GM20000 (cell line): ENCODE measurements at places on chromosomes 5 and 9.
A peak's percentile ranks its signal among the peaks of the same experiment; 100 is the strongest.

GRCh38 chr5:95142145-95142544 is 142.7 kb downstream of the MCTP1 start:
- DNase-seq: no peak

- no peak for DNase-seq
Observed at GRCh38 chr9:4131946-4132345, 167.9 kb downstream of the GLIS3 start.

DNA sequence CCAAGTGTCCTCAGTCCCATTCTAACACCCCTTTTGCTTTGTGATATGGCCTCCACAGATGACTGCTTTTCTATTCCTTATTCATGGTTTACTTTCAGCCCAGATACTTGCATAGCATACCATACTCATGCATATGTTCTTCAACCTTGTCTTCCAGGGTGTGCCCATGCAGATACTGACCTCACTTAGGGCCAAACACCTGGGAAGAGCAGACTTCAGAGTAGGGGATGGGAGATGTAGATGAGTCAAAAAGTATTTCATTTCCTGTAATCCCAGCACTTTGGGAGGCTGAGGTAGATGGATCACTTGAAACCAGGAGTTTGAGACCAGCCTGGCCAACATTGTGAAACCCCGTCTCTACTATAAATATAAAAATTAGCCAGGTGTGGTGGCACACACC is 58.3 kb downstream of the NRG2 start:
- DNase-seq: no peak

- DNase-seq: no peak
Observed at GRCh38 chr5:133382661-133383579, 229.4 kb downstream of the FSTL4 start.

- DNase-seq: no peak
Observed at GRCh38 chr5:175588709-175589429, 69.0 kb upstream of the HRH2 start.

GRCh38 chr5:167232675-167233311 is 1058.7 kb upstream of the WWC1 start:
- no peak for DNase-seq

DNA sequence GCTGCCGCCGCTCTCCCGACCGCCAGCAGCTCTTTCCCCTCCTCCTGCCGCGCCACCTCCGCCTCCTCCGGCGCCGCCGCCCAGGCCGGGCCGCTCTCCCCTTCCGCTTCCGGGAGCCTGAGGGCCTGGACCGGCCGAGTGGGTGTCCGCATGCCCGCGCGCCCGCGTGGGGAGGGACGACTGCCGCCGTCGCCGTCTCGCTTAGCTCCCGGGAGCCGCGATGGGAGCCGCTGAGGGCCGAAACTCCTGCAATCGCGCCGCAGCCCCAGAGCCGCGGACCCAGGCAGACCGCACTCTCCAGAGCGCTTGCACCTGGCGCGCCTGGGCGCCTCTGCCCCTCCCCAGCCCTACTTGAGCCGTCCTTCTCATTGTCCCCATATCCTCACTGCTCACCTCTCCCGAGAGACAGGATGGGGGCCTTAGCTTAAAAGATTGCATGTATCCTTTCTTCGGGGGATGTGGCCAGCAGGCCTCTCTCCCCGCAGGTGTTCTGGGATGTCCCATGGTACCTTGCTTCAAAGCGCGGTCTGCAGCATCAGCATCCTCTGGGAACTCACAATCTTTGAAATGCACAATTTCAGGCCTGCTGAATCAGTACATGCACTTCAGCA is at the start of gene ZDHHC21:
ZDHHC21 (minus strand) TSS at position 182 of the 611 bp plus-strand sequence. CDS start 19,092 bp downstream, outside the sequence.
- peak; percentile 90 for DNase-seq

DNA sequence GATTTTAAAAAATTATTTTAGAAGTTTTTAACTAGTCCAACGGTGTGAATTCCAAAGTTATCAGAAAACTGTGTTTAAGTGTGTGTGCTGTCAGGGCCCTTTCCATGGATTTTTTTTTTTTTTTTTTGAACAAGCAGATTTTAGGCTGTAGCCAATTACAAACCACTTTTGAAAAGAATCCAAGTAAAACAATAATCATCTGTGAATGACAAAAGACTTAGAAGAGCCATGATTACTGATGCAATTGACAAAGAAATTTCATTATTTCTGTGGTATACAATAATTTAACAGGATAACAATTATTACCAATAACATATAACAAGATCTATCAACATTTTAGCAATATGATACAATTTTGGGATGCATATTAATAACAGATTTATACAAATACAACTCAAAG is 16.2 kb upstream of the PAIP1 start:
- DNase-seq: no peak

- DNase-seq: no peak
Observed at GRCh38 chr9:108816037-108816436, 39.7 kb downstream of the ACTL7B start.

- DNase-seq: no peak
Observed at GRCh38 chr9:124511891-124512805, 4.9 kb upstream of the NR5A1 start.

DNA sequence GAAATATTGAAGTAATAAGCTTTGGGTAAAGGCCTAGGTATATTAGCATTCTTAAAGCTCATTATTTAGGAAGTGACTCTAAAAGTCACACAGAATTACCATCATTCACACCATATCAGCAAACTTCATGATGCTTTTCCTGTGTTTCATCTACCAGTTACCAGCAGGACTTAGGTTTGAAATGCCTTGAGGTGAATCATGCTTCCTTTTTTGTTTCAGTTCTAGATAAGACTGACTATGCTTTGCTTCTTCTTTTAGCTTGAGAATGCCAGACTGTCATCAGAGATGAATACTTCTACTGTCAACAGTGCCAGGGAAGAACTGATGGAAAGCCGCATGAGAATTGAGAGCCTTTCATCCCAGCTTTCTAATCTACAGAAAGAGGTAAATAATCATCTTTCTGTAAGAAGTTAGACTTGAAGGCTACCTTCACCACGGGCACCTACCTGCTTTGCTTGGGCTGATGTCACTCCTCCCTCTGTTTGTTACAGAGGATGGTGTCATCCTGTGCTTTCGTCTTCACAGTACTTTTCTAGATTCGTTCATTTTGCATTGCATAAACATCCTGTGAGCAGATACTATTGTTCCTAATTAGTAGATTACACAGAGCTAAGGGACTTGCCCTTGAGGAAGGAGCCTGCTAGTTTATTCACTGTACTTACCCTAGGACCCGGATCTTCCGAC is 34.7 kb downstream of the LMNB1 start:
- no peak for DNase-seq

DNA sequence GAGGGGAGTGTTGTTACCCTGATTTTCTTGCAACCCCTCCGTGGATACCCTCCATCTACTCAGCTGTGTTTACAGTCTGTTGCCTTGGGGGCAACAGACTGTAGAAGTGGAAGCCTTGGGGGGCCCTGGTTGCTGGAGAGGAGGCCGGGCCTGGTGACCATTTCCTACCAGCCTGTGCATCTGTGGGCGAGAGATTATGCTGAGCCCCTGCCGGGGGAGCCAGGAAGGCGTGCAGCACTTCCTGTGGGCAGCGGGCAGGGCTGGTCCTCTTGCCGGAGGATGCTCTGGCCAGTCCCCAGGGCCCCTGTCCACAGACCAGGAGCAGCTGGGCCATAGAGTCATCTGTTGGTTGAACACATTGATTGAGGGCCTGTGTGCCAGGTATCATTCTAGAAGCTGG is 11.1 kb downstream of the ERGIC1 start:
- DNase-seq: no peak

- no peak for DNase-seq
Observed at GRCh38 chr5:174991847-174992246, 267.5 kb downstream of the MSX2 start.

GRCh38 chr9:121296213-121297127 is 28.5 kb downstream of the GSN start:
- no peak for DNase-seq

- DNase-seq: no peak
Observed at GRCh38 chr5:176781638-176782570, 28.5 kb upstream of the UNC5A start.

- no peak for DNase-seq
Observed at GRCh38 chr9:1057910-1058309, 7.8 kb downstream of the DMRT2 start.

- no peak for DNase-seq
Observed at GRCh38 chr5:62144401-62145022, 161.5 kb upstream of the KIF2A start.

- DNase-seq: no peak
Observed at GRCh38 chr9:13716601-13717321, 437.3 kb upstream of the MPDZ start.

GRCh38 chr9:111984086-111984802 is 87.6 kb downstream of the UGCG start:
- no peak for DNase-seq

DNA sequence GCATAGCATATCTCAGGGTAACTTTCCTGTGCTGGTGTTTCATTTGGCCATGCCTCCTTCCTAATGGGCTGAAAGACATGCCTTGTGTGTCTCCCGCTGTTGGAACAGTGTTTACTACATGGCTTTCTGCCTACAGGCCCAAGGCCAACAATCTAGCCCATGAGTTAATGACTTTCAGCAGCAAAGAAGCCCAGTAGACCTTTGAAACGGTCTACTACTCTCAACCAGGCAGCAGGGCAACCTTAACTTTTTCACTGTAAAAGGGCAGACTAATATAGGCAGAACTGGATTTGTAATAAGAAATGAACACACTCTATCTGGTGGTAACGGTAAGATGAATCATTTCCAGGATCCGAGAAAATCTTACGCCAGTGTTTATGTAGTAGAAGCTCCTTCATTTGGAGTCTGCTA is 21.0 kb downstream of the C5orf15 start:
- no peak for DNase-seq

GRCh38 chr5:53180991-53181390 is 71.4 kb upstream of the MOCS2 start:
- DNase-seq: no peak

DNA sequence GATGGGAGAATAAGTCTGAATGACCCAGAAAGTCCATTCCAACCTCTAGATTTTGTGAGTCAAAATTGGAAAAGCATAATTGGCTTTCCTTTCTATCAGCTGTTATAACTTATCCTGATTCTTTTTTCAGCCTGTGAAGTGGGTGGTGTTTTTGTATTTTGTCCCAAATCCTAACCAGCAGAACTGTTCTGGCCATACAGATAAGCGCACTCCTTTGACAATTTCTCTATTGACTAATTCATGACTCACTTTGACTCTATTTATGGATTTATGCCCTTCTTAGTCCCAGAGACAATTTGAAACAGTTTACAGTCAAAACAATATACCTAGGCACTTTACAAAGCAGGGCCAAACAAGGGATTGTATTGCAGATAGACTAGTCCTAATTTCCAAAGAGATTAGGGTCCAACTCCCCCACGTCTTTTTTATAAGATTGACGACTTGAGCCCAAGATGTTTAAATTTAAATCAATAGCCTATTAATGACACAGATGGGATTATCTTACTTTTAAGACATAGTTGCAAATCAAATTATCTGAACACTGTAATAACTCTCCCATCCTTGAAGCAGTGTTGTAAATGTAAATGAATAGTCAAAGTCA is 301.7 kb upstream of the SEMA6A start:
- DNase-seq: no peak

GRCh38 chr9:26264709-26265601 is 586.7 kb upstream of the TUSC1 start:
- no peak for DNase-seq

DNA sequence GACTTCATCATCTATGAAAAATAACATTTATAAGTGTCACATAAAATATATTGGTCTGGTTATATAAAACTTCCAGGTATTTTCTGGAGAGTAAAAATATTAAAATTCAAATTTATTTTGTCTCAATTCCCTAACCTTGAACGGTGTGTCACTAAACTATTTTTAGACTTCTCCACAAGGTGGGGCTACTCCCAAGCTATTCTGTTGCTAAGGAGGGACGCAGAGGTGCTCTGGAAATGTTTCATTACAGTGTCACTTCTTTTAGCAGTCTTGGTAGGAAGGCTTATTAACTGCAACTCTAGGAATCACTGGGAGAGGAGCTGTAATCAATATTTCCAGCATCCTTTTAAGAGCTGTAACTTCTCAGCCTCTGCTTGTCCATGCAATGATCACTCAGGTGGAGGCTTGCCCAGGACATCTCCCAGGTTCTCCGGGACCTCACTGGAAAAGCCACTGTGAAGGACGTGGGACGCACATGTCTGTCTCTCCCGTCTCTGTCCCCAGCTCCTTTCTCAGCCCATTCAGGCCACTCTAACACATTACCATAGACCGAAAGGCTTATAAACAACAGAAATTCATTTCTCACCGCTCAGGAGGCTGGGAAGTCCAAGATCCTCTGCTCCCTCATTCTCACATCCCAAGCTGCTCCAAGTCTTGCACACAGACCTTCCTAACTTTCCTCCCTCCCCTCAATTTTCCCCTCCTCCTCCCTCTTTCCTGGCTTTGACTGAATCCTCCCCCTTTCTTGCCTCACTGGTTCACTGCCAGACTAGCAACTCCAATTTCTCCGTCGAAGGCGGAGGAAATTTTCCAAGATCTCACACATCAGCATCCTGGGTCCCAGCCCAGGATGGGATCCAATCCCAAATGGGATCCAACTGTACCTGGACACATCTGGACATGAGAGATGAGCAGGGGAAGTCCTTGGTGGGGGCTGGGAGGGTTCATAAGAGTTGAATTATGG is 32.7 kb upstream of the DNAH5 start:
- DNase-seq: no peak

DNA sequence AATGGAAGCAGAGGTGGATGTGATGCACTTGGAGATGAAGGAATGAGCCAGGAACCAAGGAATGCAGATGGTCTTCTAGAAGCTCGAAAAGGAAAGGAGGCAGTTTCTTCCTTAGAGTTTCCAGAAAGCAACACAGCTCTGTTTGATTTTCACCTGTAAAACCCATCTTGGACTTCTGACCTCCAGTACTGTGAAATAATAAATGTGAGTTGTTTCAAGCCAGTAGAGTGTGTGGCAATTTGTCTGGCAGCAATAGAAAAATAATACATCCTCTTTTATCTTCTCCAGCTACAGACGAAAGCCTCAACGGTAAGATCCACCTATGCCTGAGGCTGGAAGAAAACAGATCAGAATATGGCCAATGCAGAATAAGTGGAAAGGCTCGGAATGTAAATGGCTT is 199.7 kb downstream of the HINT1 start:
- DNase-seq: no peak

- no peak for DNase-seq
Observed at GRCh38 chr5:39466846-39467245, 42.1 kb upstream of the DAB2 start.

- DNase-seq: peak; percentile 6
Observed at GRCh38 chr5:111667128-111667736, 89.8 kb downstream of the NREP start.

GRCh38 chr5:88881571-88881971 is 1.4 kb downstream of the MEF2C start:
- peak; percentile 25 for DNase-seq

DNA sequence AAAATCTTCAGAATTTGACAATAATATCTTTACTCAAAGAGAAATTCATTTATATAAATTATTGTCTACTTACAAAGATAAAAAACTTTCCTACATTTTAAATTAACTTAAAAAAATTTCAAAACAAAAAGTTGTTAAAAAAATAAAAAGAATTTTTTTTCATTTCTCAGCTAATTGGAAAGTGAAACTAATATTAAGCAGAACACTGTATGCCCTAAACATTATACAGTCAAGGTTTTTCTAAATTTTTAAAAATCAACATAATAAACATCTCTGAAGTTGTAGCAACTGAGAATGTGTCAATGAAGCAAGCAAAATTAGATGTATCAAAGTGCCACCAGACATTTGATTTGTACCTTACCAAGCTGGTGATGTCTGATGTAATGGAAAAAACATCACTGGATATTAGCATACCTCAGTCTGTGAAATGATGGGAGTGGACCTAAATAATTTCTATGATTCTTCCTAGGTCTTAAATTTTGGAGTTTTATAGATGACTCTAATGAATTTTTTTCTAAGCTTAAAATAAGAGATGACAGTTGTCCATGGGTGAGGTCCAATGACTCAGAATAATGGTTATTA is 290.1 kb downstream of the ADAMTS6 start:
- DNase-seq: no peak

- DNase-seq: no peak
Observed at GRCh38 chr5:179906795-179907555, 722 bp downstream of the TBC1D9B start.
